ENCODE measurements at places on chromosomes 16 and 17. TPM values are rescaled to one million over a fixed set of nuclear protein-coding genes. Genes with fewer than 3 reads are reported as not detected.

- peak within 1 kb of the TSS; percentile 99 for H3K27ac ChIP-seq
- peaks cover 31% of the 10 kb centered on the region for H3K36me3 ChIP-seq
- no peaks in the 10 kb centered on the region for H3K27me3 ChIP-seq
- DNase-seq: peak; percentile 97
- peaks cover 41% of the 10 kb centered on the region for H3K4me1 ChIP-seq
Measured at GRCh38 chr17:18314731-18315561, at the start of the genes SMCR8 and TOP3A. TSS of gene SMCR8 (plus strand) at chr17:18315293. CDS start at chr17:18315790, 497 bp downstream. TSS of gene TOP3A (minus strand) at chr17:18314994. CDS start at chr17:18314778, 216 bp downstream.

- H3K4me3 ChIP-seq: no peak overlapping the region
- no peaks in the 10 kb centered on the region for H3K4me1 ChIP-seq
- no peaks in the 10 kb centered on the region for H3K36me3 ChIP-seq
Measured at GRCh38 chr16:24906199-24906808, 60.5 kb downstream of the SLC5A11 start.

GRCh38 chr16:88070341-88070740 is 119.1 kb downstream of the BANP start:
- H3K4me3 ChIP-seq: no peak overlapping the region
- no peak for DNase-seq
- H3K27ac ChIP-seq: no peak overlapping the region
- H3K36me3 ChIP-seq: peaks cover 5% of the 10 kb centered on the region
- peaks cover 5% of the 10 kb centered on the region for H3K4me1 ChIP-seq

- no peak for DNase-seq
- H3K36me3 ChIP-seq: peaks cover 5% of the 10 kb centered on the region
- no peak overlapping the region for H3K27ac ChIP-seq
Measured at GRCh38 chr17:82031885-82032627, 578 bp downstream of the RAC3 start.

- no peak overlapping the region for H3K4me3 ChIP-seq
- DNase-seq: no peak
- no peak overlapping the region for H3K27ac ChIP-seq
- no peaks in the 10 kb centered on the region for H3K36me3 ChIP-seq
Measured at GRCh38 chr16:4495766-4496165, 19.6 kb downstream of the HMOX2 start.

- H3K27me3 ChIP-seq: no peaks in the 10 kb centered on the region
- H3K4me3 ChIP-seq: no peak overlapping the region
- no peak overlapping the region for H3K27ac ChIP-seq
- peaks cover 13% of the 10 kb centered on the region for H3K36me3 ChIP-seq
- peaks cover 52% of the 10 kb centered on the region for H3K4me1 ChIP-seq
Measured at GRCh38 chr17:17106756-17107155, 64.5 kb downstream of the MPRIP start.

GRCh38 chr16:88985521-88985920 is 8.5 kb upstream of the CBFA2T3 start:
- no peak overlapping the region for H3K27ac ChIP-seq
- H3K27me3 ChIP-seq: peaks cover 4% of the 10 kb centered on the region
- no peaks in the 10 kb centered on the region for H3K4me1 ChIP-seq
- DNase-seq: no peak

DNA sequence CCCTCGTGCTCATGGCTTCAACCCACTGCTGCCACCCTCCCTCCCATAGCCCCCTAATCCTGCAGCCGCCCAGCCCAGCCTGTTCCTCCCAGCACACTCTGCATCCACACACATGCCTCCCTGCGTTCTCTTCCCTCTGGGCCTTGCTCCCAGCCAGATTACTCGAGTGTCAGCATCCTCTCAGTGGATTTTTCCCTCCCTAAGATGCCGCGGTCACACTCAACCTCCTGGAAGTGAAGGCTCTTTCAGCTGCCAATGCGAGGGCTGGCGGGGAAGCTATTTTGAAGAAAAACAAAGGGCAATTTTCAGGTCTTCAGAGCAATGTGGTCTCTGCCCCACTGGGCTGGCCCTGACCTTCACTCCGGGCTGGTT is 23.2 kb upstream of the CACNG5 start:
- H3K36me3 ChIP-seq: no peaks in the 10 kb centered on the region
- H3K4me3 ChIP-seq: no peak overlapping the region
- peaks cover 6% of the 10 kb centered on the region for H3K4me1 ChIP-seq
- DNase-seq: no peak
- no peak overlapping the region for H3K27ac ChIP-seq

GRCh38 chr16:87740909-87741424 is 24.8 kb downstream of the KLHDC4 start:
- H3K4me1 ChIP-seq: no peaks in the 10 kb centered on the region
- no peaks in the 10 kb centered on the region for H3K27me3 ChIP-seq
- peaks cover 17% of the 10 kb centered on the region for H3K36me3 ChIP-seq
- DNase-seq: no peak
- H3K27ac ChIP-seq: no peak overlapping the region

- H3K27me3 ChIP-seq: no peaks in the 10 kb centered on the region
- peaks cover 13% of the 10 kb centered on the region for H3K4me1 ChIP-seq
- H3K27ac ChIP-seq: no peak overlapping the region
- H3K36me3 ChIP-seq: no peaks in the 10 kb centered on the region
Measured at GRCh38 chr16:87704754-87705353, 60.9 kb downstream of the KLHDC4 start.

DNA sequence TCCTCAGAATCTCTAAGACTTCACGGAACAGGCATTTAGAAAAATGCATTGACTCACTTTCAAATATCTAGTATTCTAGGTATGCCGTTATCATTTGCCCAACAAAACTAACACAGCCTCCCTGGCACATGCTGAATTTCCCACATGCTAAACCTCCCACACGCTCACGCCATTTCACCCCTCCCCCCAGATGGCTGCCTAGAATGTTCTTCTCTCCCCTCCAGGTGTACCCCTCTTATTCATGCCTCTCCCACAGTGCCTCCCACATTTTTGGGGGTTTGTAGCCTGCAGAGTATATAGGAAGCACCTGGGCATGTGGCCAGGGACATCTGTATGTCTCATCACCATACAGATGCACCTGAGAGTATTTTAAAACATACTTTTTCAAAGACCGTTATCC is 38.2 kb upstream of the ICAM2 start:
- no peak for DNase-seq
- no peaks in the 10 kb centered on the region for H3K27me3 ChIP-seq
- peaks cover 9% of the 10 kb centered on the region for H3K4me1 ChIP-seq
- peaks cover 15% of the 10 kb centered on the region for H3K36me3 ChIP-seq
- no peak overlapping the region for H3K4me3 ChIP-seq
- H3K27ac ChIP-seq: no peak overlapping the region

GRCh38 chr16:11398851-11399250 is 53.6 kb downstream of the RMI2 start:
- DNase-seq: no peak
- H3K27me3 ChIP-seq: no peaks in the 10 kb centered on the region
- no peak overlapping the region for H3K4me3 ChIP-seq
- H3K36me3 ChIP-seq: no peaks in the 10 kb centered on the region

- no peak for DNase-seq
- H3K27me3 ChIP-seq: peaks cover 17% of the 10 kb centered on the region
Measured at GRCh38 chr17:79041041-79041570, 17.1 kb downstream of the C1QTNF1 start.

DNA sequence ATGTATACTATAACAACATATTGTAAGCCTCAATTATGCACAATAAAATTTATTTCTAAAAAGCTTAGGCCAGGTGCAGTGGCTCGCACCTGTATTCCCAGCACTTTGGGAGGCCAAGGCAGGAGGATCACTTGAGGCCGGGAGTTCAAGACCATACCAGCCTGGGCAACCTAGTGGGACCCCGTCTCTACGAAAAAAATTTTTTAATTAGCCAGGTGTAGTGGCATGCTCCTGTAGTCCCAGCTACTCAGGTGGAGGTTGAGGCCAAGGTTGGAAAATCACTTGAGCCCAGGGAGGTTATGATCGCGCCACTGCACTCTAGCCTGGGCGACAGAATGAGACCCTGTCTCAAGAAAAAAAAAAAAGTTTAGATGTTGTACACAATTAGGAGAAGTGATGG is 45.5 kb downstream of the VMP1 start:
- peaks cover 11% of the 10 kb centered on the region for H3K4me1 ChIP-seq
- no peaks in the 10 kb centered on the region for H3K27me3 ChIP-seq
- no peak overlapping the region for H3K4me3 ChIP-seq
- H3K27ac ChIP-seq: no peak overlapping the region
- DNase-seq: no peak

DNA sequence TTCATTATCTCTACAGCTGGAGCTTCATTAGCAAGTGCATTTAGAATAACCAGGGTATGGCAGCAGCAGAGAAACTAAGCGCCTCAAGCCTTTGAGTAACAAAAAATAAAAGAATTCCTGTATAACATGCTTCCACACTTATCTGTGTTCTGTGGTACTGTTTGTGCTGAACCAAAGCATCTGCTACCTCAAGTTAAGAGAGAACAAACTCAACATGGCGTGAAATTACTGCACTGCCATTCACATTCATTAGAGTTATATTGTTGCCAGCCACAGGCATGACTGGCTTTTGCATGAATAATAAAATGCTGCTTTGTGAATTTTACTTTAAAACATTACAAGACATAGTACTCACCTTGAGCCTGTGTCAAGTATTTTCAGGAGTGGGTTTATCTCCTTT is 76.6 kb downstream of the NLK start:
- H3K27ac ChIP-seq: no peak overlapping the region
- H3K4me3 ChIP-seq: no peak overlapping the region
- DNase-seq: no peak
- peaks cover 4% of the 10 kb centered on the region for H3K36me3 ChIP-seq
- peaks cover 8% of the 10 kb centered on the region for H3K4me1 ChIP-seq
- H3K27me3 ChIP-seq: no peaks in the 10 kb centered on the region

DNA sequence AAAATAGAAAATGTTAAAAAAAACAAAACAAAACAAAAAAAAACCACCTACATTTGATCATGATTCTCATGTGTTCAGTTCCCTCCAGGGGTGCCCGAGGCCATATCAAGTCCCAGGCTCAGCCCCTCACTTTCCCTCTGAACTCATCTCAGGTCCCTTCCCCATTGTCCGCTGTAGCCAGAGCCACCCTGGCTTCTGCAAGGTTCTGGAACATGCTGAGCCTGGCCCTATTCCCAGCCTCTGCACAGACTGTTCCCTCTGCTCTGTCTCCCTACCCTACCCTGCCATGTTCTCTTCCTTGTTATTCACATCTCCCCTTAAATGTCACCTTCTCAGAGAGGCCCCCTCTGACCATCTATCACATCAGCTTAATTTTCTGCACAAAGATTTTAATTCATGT is 46.9 kb downstream of the TK2 start:
- H3K36me3 ChIP-seq: peaks cover 6% of the 10 kb centered on the region
- H3K27ac ChIP-seq: peak overlapping the region; percentile 5
- no peak overlapping the region for H3K4me3 ChIP-seq
- H3K27me3 ChIP-seq: no peaks in the 10 kb centered on the region

- no peak overlapping the region for H3K27ac ChIP-seq
- H3K4me3 ChIP-seq: no peak overlapping the region
- H3K27me3 ChIP-seq: peaks cover 3% of the 10 kb centered on the region
- peaks cover 9% of the 10 kb centered on the region for H3K4me1 ChIP-seq
Measured at GRCh38 chr17:64282753-64283080, 19.7 kb upstream of the TEX2 start.

DNA sequence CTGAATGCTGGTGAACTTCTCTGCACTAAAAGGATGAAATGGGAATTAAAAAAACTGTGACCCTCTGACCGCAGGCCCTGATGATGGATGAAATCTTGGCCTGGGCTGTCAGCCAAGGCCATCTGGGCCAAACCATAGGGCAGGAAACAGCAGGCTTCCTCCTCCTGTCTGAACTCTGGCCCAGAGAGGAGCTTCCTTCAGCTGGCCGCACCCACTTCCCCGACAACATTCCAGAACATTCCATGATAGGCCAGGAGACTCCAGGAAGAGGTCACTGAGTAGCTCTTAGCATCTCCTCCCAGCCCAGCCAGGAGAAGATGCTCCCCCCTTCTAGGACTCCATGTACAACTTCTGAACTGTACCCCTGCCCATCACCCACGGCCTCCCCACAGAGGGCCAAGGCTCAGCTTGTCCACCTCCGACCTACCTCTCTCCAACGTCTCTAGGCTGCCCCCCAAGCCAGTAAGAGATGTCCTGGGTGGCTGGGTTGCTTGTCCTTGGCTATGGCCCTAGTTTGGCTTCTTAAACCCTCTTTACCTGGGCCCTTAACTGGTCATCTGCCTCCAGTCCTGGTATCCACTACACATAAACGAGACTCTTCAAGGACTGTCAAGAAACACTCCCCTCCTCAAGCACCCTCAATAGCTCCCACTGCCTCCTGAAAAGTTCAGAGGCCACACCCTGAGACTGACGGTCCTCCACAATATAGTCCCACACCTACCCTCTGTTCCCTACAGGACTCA is 1.7 kb downstream of the RPH3AL start:
- peak overlapping the region; percentile 95 for H3K27ac ChIP-seq
- peaks cover 7% of the 10 kb centered on the region for H3K36me3 ChIP-seq
- H3K4me3 ChIP-seq: peak overlapping the region; percentile 3

- H3K4me3 ChIP-seq: no peak overlapping the region
- H3K27ac ChIP-seq: no peak overlapping the region
- DNase-seq: peak; percentile 40
- H3K27me3 ChIP-seq: peaks cover 18% of the 10 kb centered on the region
Measured at GRCh38 chr17:79623786-79624717, 13.2 kb upstream of the RBFOX3 start.

DNA sequence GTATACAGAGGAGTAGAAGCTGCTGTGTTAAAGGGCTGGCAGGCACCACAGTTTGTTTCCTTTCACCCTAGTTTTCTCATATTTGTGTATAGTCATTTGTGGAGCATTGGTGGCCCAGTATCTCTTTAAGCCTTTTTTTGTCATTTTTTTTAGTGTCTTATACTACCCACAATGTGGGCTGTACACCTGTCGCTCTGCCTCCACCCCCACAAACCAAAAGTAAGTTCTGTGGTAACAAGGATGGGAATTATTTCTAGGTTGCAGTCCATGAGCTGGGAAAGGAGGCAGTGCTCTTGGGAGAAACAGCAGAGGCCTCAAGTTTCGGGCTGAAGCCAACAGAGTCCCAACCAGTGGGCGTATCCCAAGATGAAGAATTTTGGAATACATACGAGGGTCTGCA is 6.2 kb downstream of the ZNF75A start:
- no peaks in the 10 kb centered on the region for H3K4me1 ChIP-seq
- no peak overlapping the region for H3K4me3 ChIP-seq
- no peak overlapping the region for H3K27ac ChIP-seq
- no peak for DNase-seq

DNA sequence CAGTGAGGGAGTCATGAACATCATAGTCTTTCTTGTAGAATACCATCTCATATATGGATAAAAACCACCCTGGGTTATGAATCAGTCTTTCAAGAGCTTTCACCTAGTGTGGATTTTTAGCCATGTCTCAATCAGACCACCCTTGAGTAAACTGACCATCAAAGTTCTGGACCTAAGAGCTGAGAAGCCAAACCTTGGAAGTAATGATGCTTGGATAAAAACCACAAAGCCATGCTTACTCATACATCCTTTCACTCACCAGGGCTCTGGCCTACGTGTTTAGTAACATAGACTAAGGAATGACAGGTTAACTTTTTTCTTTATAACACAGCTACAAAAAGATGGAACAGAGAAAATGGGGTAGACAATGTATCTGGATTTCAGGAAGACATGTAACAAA is 167.2 kb downstream of the STX8 start:
- no peak for DNase-seq
- H3K27me3 ChIP-seq: no peaks in the 10 kb centered on the region
- peaks cover 10% of the 10 kb centered on the region for H3K36me3 ChIP-seq
- peak overlapping the region; percentile 89 for H3K27ac ChIP-seq
- peaks cover 26% of the 10 kb centered on the region for H3K4me1 ChIP-seq

ASGR1 gene
- 9.7 TPM for total RNA-seq

TNP2 gene
- not detected for total RNA-seq

SPATA32 gene
- total RNA-seq: not detected

CACNG1 gene
- total RNA-seq: 0.24 TPM

NPIPA3 gene
- not detected for total RNA-seq

TERB1 gene
- not detected for total RNA-seq

SDR42E1 gene
- total RNA-seq: not detected

KRTAP16-1 gene
- total RNA-seq: not detected

PYDC1 gene
- total RNA-seq: not detected

PROCA1 gene
- total RNA-seq: 3.0 TPM

KREMEN2 gene
- total RNA-seq: 4.5 TPM

SYNGR2 gene
- 179 TPM for total RNA-seq
